Astrocyte of the hippocampus (primary cell): ENCODE measurements at places on chromosomes 3 and 15.

GRCh38 chr15:72389231-72389630 is 8.9 kb upstream of the TMEM202 start:
- no peak for DNase-seq

- no peak for DNase-seq
Observed at GRCh38 chr15:48811325-48811958, 573 bp upstream of the CEP152 start.

DNA sequence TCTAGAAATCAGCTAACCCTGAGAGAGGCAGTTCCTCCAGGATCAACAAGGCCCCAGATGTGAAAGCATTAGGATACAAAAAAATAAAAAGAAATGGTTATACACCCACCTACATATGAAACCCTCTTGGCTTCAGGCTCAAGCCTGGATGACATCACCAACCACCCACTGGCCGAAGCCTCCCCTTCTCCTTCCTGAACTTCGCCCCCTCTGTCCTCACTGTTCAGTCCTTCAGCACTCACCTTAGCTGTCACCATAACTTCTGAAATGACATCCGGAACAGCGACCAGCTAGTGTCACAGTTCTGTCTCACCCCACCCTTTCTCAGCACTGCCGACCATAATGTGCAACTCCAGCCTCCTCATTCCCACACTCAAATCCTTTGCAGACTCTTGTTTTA is 98.7 kb downstream of the PLCH1 start:
- no peak for DNase-seq

DNA sequence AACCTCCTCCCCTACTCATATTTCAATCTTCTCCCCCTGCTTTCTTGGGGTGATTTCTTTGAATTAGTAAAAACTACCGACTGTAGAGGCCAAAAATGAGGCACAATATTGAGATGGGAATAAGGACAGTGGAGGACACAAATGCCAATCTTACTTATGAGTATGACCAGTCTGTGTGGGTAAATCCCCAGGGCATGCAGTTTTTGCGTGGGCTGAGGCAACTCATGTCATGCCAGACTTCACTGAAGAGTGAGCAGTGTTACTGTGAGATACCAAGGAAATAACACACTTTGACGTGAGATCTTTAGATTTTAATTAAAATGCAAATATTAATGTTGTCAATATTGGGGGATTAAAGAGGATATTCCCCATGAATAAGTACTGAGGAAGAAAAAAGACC is 254.3 kb upstream of the ICE2 start:
- no peak for DNase-seq

DNA sequence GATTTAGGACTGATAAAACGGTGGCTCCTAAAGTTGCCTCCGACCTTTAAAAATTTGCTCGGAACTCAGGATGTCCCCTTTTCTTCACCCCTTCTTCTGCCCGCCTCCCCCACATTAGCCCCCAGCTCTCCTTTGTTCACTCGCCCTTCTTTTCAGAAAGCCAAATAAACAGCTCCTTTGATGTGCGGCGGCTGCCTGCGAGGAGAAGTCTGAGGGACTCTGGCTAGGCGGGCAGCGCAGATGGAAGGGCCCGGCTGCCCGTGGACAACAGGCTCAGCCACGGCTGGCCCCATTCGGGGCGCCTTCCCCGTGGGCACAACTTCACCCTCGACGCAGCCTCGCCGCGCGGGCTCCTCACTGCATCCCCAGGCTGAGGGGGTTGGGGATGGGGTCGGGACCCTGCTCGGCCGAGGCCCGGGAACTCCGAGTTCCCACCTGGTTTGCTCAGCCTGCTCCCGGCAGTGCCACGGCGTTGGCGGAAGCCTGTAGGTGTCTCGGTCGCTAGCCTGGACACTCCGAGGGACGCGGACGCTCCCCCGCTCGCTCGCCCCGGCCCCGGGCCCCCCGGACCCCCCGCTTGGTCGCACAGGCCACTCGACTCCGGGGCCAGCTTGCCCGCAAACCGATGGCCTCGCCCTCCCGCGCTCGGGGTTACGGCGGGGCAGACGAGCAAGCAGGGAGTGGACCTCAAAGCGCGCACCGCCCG is 897 bp upstream of the TLE3 start:
- peak; percentile 68 for DNase-seq
